ENCODE measurements at places on chromosomes 1 and 21.

DNA sequence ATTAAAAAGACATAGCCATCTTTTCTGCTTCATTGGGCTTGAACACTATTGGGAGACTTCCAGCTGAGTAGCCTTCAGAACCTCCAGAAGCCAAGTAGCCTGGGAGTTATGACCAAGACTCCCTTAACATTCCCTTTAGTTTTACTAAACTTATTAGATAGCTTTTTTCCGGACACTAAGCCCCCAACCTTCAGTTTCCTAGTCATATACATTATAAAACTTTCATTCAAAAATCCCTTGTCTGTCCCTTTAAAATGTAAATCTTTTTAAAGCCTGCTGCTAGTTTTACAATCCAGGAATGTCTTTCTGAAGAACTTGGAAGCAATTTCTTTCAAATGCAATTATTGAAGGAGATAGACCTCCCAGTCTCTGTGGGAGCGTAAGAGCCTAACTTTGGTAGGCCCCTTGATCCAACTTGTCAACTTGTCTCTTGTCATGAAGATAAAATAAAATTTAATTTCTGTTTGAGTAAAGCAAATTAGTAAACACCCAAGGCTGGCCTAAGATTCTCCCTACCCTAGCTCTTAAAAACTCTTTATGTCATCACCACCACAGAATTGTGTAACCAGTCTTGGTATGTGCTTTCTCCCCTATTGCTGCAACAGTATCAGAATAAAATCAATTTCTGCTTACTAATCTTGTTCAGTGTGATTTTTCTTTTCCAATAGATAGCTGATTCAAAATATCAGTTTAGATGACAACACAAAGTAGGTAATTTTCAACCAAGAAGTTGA lies 796.2 kb downstream of the PLA2G4A start:
- DNase-seq, result no peak

- no peak for DNase-seq
These were observed 152.5 kb downstream of the KCNH1 start for GRCh38 chr1:210981490-210981889.

DNA sequence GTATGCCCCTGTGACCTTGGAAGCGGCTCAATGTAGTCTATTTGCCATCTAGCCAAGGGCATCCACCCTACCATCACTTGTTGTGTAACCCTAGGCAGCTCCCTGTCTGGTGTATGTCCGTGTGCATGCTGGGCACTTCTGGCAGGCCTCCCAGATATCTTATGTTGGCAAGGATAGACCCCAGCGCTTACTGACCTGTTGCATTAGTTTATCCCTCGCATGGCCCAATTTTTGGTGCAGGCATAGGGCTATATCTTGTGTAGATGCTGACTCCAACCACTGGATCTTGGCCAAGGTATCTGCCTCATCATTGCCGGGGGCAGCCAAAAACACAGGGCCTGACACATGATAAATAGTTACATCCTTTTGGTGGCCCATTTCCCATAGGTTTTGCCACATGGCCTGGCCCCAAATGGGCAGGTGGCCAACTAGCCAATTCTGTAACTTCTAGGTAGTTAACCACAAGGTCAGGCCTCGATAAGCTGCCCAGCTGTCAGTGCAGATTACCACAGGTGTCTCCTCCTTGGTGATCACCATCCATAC lies 14.0 kb upstream of the TBX19 start:
- no peak for DNase-seq

DNA sequence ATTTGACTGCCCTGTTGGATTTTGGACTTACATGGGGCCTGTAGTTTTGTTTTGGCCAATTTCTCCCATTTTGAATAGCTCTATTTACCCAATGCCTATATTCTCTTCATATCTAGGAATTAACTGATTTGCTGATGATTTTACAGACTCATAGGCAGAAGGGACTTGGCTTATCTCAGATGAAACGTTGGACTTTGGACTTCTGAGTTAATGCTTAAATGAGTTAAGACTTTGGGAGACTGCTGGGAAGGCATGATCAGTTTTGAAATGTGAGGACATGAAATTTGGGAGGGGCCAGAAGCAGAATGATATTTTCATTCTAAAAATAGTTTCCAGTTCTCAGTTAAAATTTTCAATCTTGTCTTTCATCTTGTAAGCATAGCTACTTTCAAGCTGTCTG lies 222.3 kb downstream of the COP1 start:
- no peak for DNase-seq

DNA sequence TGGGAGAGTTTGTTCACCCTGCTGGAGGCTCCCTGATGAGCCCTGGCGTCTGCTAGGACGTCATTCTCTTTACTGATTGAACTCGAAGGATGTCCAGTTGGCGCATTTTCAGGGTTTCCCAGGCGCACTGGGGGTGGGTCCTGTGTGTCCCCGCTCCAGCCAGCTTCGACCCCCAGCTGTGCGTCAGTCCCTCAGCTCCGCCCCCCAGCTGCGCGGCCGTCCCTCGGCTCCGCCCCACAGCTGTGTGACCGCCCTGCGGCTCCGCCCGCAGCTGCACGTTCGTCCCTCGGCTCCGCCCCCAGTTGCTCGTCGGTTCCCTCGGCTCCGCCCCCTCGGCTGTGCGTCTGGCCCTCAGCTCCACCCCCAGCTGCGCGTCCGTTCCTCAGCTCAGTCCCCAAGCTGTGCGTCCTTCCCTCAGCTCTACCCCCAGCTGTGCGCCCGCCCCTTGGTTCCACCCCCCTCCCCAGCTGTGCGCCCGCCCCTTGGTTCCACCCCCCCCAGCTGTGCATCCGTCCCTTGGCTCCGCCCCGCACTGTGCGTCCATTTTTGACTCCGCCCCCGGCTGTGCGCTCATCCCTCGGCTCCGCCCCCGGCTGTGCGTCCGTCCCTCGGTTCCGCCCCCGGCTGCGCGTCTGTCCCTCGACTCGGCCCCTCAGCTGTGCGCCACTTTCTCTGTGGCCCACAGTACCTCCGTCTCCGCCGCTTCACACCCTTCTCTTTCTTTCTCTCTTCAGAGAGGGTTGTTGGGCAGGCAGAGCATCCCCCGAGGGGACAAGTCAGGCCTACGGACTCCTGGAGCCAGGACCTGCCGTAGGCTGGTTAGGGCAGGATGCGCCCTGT lies 61.3 kb downstream of the FAAP20 start:
- peak; percentile 99 for DNase-seq

DNA sequence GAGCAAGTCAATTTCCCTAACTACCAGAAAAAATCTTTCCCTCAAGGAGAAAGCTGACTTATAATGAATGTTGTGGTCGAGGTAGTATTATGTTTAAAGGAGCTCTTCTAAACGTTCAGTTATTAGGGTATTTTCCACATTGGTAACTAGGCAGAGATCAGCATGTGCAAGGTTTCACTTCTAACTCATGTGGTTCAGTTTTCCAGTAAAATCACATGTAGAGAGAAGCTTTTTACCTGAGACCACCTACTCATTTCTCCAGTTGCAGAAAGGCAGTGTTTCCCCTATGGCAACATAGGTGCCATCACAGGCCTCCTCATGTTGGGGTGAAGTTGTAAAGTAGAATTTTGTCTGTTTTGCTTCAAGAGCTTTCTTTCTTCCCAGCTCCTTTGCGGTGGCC lies 23.7 kb downstream of the IL23R start:
- no peak for DNase-seq

- no peak for DNase-seq
These were observed 161.7 kb downstream of the FCRL5 start for GRCh38 chr1:157390651-157391050.

DNA sequence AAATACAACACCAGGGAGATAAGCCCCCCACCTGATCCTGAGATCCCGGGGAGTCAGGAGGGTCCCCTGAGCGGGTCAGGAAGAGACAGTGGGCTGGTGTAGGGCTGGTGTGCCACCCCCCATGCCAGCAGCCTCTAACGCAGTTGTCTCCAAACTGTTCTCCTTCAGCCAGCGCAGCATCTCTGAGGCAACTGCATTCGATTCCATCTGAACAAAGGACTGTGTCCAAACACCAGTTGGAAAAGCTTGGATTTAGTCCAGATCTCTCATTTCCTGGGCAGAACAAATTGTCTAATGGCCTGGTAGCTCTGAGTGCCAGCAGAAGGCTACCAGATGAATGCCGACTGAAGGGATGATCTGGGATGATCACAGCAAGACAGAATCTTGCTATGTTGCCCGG lies 44.1 kb upstream of the EIF4G3 start:
- DNase-seq, result no peak

- DNase-seq, result no peak
These were observed 46.9 kb downstream of the IL23R start for GRCh38 chr1:67213164-67213563.

DNA sequence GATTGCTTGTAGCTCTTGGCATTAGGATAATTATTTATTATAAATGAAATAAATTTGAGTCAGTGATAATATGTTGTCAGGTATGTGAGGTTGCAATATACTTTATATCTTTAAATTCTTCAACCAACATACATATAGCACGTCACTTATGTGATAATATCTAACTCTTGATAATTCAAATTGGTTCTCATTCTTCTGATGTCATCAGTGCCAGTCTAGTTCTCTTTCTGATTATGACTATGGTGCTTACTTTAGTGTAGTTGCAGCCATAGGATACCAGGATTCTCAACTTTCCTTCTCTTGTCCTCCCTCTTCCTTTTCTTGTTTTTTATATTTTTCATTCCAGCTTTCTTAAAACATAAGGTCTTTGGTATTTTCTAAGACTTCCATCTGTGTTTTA lies 34.8 kb upstream of the ATP6V1G3 start:
- peak; percentile 17 for DNase-seq

DNA sequence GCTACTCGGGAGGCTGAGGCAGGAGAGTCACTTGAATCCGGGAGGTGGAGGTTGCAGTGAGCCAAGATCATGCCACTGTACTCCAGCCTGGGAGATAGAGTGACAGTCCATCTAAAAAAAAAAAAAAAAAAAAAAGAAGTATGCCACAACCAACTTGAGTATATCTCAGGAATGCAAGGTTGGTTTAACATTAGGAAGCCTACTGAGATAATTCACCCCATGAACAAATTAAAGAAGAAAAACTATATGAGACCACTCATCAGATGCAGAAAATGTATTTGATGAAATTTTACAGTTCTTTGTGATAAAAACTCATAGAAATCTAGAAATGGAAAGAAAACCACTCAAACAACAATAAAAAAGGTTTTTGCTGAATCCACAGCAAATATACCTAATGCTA lies 373.8 kb downstream of the LMO4 start:
- DNase-seq, result no peak

DNA sequence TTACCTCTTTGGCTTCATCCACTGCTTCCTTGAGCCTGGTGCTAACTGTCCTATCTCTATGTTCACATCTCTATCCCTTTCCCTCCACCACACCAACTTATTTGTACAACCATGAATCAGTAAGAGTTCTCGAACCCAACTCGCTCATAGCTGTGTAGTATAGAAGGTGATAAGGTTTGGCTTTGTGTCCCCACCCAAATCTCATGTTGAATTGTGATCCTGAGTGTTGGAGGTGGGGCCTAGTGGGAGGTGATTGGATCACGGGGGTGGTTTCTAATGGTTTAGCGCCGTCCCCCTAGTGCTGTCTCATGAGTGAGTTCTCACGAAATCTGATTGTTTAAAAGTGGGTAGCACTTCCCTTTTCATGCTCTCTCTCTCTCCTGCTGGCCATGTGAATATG lies 235.6 kb upstream of the FMN2 start:
- no peak for DNase-seq

DNA sequence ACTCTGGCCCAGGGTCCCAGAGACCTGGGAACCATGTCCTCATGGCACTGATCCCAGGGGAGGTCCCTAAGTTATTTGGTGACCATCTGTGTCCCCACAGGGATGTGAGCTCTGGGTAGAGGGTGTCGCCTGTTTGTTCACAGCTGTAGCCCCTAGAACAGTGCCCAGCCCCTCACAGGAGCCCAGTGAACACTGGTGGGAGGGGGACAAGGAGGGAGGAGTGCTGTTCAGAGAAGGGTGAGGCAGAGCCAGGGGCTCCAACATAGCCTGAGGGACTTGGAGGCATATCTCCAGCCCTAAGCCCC lies 450.4 kb downstream of the MATN1 start:
- DNase-seq, result no peak

DNA sequence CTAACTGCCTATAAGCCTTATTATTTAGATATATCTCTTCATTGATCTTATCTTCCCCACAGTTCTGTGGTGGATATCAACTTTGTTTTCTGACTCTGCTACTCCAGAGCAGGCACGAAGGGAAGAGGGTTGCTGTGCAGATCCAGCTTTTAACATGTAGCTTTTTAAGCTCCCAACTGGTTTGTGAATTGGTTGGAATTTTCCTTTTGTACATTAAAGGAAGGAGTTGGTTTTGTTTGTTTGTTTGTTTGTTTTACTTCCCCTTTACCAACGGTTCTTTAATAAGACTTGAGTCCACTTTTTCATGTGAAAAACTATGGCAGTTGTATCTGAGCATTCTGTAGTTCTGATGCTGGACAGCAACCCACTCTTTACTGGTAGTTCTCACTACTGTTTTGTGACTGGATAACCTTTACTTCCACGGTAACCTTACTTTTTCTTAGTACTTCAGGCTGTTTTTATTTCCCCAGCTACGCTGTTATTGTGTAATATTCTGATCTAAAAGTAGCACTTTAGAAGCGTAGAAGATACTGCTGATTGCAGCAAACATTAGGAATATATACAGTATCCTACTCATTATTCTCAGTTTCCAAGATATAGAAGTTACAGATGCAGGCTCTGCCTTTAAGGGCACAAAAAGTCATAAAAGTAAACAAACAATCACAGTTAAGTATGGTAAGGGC lies 1.6 kb downstream of the GNPAT start:
- DNase-seq, result peak; percentile 12

DNA sequence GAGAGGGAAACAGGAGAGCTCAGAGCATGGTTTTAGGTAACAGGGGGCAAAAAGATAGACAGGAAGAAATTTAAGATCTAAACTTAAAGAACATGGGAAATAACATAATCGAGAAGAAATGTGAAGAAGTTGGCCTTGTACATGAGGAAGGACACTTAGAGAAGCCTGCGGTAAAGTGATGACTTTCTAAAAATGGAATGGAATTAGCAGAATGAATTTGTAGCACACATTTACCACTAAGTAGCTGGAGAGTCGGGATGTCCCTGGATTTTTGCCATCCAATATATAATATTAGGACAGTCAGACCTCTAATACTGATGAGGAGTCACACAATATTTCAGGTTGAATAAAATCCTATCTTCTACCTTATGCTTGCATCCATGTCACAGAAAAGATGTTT lies 77.7 kb upstream of the C1orf87 start:
- no peak for DNase-seq

GRCh38 chr1:22111620-22112019 lies 31.3 kb downstream of the WNT4 start:
- no peak for DNase-seq

DNA sequence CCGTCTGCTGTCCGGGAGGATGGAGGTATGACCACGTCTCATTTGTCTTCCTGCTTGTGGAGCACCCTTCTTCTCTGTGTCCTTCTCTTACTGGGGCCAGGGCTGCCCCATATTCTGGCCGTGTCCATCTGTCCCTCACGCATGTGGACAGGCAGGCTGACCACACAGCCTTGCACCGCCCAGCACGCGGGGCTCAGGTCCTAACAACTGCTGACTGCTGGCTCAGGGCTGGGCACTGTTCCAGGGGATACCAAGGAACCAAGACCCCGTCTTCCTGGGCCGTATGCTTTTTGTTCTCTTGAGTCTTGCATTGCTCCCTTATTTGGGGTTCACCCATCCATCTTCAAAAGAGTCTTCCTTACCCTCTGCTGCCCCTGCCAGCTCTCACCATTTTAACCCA lies 17.5 kb upstream of the SPSB1 start:
- DNase-seq, result peak; percentile 56

GRCh38 chr1:81349194-81349965 lies 451.4 kb upstream of the ADGRL2 start:
- DNase-seq, result no peak

- no peak for DNase-seq
These were observed 53.2 kb downstream of the RUNX1 start for GRCh38 chr21:34995979-34996303.

GRCh38 chr21:20999659-21000058 lies 1.4 kb downstream of the NCAM2 start:
- peak; percentile 62 for DNase-seq

Measured in inflammatory macrophage (primary cell).